ENCODE measurements at places on chromosomes 2 and 18.

- DNase-seq, result no peak
These were observed 346.9 kb downstream of the IRS1 start for GRCh38 chr2:226452768-226453167.

GRCh38 chr2:240310201-240310600 lies 125.3 kb upstream of the GPC1 start:
- DNase-seq, result no peak

DNA sequence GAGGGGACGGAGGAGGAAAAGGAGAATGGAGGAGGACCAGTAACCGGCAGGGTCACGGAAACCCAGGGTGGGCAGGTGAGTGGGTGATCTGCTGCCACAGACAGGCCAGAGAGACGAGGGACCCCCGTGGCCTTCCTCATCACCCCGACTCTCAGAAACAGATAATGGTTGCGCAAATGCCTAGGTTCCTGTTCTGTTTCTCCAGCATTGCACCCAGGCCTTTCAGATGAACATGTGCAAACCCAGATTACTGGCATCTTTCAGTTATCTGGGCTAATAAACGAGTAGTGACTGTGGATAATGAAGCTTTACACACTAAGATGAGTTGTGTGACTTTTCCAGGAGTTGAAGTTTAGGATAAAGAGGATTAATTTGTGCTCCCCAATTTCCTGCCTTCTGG lies 46.5 kb downstream of the TET3 start:
- DNase-seq, result no peak

DNA sequence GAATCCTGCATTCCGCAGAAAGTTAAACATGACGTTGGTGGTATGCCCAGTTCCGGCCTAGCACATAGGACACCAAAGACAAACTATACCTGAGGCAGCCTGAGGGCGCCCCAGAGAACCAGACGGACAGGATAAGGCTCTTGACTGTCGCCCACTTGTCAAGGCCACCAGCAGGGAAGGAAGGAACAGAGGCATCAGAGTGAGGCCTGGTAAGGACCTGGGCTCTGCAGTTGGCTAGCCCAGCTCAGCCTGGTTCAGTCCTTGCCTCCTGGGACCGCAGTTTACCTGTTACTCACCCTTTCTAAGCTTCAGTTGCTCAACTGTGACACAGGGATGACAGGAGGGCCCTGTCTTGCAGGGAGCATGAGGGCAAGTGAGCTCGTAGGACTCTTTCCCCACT lies 82.1 kb downstream of the ACTR2 start:
- no peak for DNase-seq

DNA sequence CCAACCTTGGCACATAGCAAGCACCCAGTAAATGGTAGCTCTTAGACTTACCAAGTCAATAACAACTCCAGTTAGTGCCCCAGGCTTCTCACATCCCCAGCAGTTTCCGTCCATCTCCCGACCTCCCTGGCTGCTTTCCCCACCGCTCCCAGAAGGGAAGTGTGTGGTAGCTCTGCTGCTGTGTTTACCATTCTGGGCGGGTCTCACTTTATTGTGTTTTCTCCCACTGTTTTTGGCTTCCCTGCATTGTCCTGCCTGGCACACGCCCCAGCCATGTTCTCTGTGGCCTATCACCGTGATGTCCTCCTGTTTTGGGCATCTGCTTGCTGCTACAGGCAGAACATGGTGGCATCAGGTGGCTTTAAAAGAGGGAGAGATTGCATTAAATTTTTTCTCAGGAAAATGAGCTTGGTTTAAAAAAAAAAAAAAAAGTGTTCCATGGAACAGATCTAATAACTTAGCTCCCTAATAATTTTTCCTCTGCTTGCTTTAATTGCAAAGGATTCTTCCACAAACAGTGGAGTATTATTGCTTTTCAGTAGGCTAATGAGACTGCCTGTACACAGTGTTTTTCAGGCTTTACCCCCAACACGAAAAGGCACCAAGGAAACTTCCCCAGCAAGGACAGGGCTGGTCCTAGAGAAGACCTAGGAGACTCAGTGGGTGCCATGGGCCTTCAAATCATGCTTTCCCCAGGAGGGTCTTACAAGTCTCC lies 8.0 kb upstream of the COX7A2L start:
- DNase-seq, result no peak

DNA sequence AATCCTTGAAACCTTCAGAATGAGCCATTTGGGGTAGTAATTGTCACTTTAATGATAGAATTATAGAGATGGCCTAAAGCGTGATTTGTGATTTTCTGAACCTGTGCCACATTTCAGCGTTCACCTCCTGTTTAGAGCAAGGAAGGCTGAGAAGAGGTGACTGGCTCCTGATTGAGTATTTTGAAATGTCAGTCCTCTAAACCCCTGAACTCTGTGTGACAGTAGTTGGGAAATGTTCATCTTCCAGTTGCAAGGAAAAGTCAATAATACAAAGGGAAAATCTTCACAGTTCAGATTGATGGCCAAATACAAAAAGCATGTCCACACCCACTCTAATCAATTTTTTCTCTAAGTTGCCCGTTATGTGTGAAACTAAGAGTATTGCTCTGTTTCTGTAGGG lies 305.2 kb downstream of the ARHGAP15 start:
- DNase-seq, result no peak

All from GM12892 (cell line).